ENCODE measurements at places on chromosomes 12 and 14.

DNA sequence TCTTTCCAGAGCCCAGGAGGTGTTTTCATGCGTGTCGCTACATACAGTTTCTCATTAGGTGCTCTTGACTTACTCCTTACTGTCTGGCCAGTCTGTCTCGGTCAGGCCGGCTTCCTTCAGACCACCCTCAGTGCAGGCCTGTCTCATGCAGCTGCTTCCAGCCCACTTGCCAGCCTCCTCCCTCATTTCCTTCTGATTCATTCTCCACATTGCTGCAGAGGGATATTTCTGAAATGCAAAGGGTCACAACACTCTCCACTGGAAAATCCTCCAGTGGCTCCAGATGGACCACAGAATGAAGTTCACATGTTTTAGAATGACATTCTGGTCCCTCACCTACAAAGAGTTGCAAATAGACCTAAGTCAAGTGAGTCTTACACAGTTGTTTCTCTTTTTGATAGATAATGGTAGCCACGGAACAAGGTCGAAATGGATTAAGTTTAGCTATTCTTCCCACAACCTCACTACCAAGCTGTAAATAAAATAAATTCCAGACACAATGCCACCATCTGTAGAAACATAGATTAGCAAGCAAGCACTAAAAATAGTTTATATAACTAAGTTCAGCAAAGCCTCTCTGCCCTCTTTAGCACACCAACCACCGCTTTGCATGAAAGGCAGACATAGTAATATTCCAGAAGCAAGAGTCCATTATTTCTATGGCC, 146.9 kb downstream of the ESR2 start:
- DNase-seq, result no peak

GRCh38 chr12:75553836-75554555, 42.6 kb upstream of the KRR1 start:
- no peak for DNase-seq

GRCh38 chr12:27505109-27505508, 18.9 kb upstream of the PPFIBP1 start:
- DNase-seq, result no peak

DNA sequence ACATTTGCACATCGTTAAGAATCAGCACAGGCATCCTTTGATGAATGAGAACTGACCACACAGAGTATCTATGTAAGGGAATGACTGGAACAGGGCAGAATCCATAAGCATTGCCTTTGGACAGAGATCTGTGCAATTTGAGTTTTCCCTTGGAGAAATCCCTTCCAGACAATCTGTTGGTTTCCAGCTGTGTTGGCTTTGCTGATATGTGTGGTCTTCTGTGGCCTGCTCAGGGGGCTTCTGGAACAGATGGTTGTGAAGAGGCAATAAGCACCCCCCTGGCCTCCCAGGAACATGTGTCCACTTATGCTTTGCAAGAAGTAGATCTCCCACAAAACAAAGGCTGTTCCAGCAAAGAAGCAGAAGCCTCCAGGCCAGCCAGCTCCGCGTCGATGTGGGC, 111.4 kb upstream of the TMEM132C start:
- no peak for DNase-seq

DNA sequence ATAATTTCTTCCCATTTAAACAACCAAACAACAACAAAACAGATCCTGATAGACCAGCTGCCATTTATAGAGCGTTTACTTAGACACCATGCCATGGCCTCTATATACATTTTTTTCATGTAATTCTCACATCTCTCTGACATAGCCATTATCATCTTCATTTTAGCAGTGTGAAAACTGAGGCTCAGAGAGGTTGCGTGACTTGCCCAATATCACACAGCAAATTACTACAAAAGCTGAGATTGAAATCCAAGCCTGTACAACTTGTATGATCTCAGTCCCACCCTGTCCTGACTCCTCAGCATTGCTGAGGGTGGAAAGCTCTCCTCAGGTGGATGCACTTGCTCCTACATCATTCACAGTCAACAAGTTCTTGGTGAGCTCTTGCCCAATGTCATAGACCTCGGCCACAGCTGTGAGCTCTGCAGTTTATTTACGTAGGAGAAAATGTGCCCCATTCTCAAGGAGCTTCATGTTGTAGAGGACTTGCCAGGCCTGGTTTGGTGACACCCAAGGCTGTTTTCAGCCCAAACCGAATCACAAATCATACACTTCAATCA, 55.5 kb downstream of the CRACR2A start:
- no peak for DNase-seq

DNA sequence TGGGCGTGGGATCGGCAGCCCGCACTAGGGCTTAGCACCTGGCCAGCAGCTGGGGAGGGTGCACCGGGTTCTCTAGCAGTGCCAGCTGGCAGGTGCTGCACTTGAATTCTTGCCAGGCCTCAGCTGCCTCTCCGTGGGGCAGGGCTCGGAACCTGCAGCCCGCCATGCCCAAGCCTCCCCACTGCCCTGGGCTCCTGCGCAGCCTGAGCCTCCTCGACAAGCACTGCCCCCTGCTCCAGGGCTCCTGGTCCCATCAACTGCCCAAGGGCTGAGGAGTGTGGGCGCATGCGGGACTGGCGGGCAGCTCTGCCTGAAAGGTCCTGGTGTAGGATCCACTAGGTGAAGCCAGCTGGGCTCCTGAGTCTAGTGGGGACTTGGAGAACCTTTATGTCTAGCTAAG, 30.6 kb upstream of the SDR39U1 start:
- no peak for DNase-seq

DNA sequence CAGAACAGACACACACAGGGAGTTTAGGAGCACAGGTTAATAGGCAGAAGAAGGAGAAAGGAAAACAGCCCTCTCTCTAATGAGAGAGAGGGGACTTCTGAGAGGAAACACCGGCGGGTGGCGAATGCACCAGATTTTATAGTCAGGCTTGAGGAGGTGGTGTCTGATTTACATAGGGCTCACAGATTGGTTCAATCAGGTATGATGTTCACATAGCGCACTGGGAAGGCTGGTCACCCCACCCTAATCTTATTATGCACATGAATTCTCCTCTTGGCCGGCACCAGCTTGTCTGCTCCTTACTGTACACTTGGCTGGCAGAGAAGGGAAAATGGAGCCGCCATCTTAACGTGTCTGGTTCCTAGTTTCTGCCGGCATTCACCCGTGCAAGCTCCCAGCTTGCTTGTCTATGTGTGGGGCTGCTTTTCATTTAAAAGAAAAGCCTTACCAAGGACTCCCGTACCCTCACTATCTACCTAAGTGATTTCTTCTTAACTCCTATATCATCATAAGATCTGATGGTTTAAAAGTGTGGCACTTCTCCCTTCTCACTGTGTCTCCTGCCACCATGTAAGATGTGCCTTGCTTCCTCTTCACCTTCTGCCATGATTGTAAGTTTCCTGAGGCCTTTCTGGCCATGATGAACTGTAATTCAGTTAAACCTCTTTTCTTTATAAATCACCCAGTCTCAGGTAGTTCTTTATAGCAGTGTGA, 15.1 kb downstream of the BCAT1 start:
- no peak for DNase-seq

- no peak for DNase-seq
These were observed 365.4 kb upstream of the ATP2B1 start for GRCh38 chr12:90074086-90074485.

- DNase-seq, result no peak
These were observed 79.7 kb downstream of the KSR2 start for GRCh38 chr12:117889098-117889497.

DNA sequence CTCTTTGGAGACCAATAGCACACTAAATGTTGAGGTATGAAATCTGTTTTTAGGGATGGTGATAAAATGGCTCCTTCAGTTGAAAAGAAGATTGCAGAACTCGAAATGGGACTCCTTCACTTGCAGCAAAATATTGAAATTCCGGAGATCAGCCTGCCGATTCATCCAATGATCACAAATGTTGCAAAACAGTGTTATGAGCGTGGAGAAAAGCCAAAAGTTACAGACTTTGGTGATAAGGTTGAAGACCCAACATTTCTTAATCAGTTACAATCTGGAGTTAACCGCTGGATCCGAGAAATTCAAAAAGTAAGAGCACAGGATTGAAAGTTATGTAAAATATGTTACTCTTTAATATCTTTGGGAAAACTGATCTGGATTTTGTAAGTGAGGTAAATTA, 15.3 kb downstream of the DYNC1H1 start:
- DNase-seq, result no peak

DNA sequence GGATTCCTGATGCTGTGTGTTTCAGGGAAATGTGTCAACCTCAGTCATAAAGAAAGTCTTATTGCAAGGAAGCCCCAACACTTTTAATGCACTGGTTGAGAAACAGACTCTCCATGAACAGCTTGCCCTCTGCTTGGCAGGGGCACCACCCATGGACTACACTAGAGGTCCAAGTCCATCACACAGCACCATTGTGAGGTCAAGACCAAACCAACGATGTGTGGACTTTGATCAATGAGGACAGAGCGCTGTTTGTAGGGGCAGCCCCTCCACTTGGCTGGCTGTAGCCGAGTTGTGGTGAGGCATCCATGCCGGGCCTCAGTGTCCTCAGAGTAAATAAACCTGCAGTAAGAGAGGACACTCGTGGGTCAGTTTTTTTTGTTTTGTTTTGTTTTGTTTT, 29.8 kb downstream of the ZFYVE21 start:
- DNase-seq, result no peak

DNA sequence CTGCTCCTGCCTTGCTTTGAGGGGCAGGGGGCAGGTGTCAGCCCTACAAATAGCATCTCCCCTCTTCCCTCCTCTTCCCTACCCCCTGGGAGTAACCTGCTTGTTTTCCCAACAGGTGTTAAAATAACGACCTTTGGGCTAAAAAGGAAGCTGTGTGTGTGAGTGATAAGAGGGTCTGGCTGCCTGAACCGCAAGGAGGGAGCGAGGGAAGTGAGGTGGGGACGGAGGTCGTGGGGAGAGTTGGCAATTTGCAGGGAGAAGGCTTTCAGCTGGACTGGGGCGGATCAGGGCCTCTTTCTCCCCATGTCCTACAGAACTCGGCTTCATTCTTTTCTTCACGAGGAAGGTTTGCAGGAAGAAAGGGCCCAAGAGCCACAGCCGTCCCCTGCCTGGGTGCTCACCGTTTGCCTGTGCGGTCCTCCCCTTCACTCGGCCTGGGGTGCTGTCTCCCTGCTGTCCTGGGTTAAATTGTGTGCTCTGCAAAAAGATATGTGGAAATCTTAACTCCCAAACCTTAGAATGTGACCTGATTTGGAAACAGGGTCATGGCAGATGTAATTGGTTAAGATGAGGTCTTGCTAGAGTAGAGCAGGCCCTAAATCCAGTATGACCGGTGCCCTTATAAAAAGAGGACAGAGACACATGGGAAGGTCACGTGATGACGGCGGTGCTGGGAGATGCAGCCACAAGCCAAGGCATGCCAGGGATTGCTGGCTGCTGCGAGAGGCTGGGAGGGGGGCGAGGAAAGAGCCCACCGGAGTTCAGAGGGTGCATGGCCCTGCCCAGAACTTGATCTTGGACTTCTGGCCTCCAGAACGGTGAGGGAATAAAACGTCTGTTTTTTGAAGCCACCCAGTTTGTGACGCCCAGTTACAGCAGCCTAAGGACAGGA, 38.7 kb upstream of the NCOR2 start:
- no peak for DNase-seq

- DNase-seq, result no peak
These were observed at the start of gene KRT78 for GRCh38 chr12:52848661-52849255. TSS of gene KRT78 (minus strand) at chr12:52848994. CDS start at chr12:52848930, 64 bp downstream.

- DNase-seq, result peak; percentile 87
These were observed 25.3 kb upstream of the GPR132 start for GRCh38 chr14:105090493-105091053.

GRCh38 chr12:101700299-101700820, 2.9 kb downstream of the CHPT1 start:
- no peak for DNase-seq

- DNase-seq, result no peak
These were observed 41.5 kb upstream of the NR2C1 start for GRCh38 chr12:95114766-95115405.

- no peak for DNase-seq
These were observed 12.0 kb upstream of the SLCO1B3 start for GRCh38 chr12:20798554-20798953.

- DNase-seq, result no peak
These were observed 139.5 kb downstream of the TMEM121 start for GRCh38 chr14:105665951-105666277.

GRCh38 chr12:52277486-52278245, 3.2 kb downstream of the KRT86 start:
- no peak for DNase-seq

- DNase-seq, result no peak
These were observed 442.5 kb upstream of the PDE3A start for GRCh38 chr12:19925841-19926240.

GRCh38 chr14:94738751-94739150, 31.2 kb downstream of the GSC start:
- no peak for DNase-seq

DNA sequence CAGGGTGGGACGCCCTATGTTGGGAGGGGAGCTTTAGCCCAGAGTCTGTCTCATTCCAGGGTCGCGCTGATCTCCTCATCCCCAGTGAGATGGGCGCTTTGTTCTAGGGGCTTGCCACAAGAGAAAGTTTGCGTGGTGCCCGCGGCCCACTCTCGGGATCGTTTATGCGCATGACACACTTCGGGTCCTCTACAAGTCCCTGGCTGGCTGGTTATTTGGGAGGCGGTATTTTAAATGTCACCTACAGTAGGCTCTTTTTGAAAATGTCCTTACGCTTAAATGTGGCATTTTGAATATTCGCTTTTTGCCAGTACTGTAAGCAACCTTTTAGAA, 541 bp downstream of the GOLT1B start:
- DNase-seq, result no peak

DNA sequence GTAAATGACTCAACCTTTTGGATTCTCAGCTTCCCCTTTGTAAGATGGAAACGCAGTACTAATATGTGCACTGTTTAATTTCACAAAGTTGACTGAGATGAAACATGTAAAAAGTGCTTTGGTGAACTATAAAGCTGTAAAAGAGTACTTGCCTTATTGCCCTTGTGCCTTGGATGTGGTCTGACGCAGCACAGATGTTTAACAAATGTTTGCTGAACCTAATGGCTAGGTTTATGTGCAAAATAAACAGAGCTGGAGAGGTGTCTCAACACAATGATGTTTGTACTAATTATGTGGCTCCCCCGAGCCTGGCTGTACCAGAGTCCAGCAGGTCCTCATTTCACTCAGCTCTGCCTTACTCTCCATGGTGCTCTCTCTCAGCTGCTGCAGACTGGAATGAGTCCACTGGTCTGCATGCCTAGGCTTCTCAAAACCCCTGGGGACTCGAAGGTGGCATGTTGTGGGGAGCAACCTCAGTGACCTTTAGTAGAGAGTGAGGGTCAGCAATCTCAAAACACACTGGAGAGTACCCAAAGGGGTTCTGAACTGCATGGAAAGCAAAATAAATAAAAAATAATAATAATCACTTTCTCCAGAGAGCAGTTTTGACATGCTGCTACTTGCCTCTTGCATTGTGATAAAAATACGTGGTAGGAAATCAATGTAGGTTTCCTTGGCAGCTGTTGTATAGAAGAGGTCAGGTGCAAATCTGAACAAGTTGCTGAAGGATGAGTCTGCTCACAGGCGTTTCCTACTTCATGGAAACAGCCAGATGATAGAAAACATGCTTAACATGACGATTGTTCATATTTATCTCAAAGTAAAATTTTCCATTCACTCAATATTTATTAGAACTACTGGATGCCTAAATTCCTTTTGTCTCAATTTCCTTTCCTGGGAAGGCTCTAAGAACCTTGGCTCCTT, 8.5 kb upstream of the AMIGO2 start:
- no peak for DNase-seq

All from 8988T (cell line).